SW 1271 (cell line): ENCODE measurements at places on chromosomes 6 and 20.

GRCh38 chr20:2558581-2559278, 22.4 kb downstream of the TMC2 start:
- DNase-seq: no peak

DNA sequence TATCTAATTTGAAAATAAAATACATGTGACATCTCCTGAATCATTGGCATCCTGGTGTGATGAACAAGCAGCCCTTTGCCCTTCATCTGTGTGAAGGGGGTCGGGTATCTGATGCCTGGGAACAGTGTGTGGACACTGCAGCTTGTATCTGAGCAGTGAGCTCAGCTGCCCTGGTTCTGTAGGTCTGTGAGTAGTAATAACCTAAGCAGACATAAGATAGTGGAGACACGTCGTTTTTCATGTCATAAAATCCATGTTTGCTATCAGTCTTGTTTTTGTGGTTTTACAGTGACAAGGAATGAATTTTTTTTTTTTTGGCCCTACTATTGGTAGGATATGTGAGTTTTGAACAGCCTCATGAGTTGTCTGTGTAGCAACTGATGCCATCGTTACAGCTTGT, 133.0 kb downstream of the JARID2 start:
- DNase-seq: no peak

- DNase-seq: no peak
Measured at GRCh38 chr6:39451831-39452230, 129.3 kb upstream of the KCNK16 start.

GRCh38 chr6:87436435-87436834, 28.7 kb downstream of the CFAP206 start:
- peak; percentile 6 for DNase-seq

DNA sequence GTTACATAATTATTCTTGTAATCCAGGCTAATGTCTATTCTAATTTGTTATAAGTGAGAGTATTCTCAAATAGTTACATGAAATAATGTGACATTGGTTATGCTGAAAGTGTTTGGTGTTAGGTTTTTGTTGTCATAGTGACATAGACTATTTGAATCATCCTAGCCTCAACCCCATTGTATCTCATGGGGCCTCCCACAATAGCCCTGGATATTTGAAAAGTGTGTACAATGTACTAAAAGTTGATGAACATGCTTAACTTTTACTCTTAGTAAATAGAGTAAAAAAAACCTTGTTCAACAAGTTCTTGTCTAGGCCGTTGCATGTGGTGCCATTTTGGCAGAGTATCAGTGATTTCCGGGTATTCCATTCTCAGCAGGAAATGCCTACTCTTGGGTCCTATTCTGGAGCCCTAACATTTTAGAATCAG, 83.0 kb downstream of the RTN4IP1 start:
- no peak for DNase-seq

GRCh38 chr6:10413850-10414738, 780 bp downstream of the TFAP2A start:
- peak; percentile 22 for DNase-seq

DNA sequence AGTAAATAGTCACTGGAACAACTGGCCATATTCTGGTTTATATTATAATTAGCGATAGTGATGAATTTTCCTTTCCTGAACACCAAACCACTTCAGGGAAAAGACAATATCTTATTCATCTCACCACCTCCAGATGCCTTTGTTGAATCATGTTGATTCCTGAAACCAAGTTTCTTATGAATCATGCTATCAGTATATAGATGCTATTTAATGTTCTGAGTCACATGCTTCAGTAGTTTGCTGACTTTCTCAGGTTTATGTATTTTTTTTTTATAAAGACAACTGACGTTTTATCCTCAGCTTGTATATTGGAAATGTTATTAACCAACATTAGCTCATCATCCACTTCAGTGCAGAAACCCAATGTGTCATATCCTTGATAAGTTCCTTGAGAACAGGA, 710.2 kb upstream of the POU3F2 start:
- no peak for DNase-seq

DNA sequence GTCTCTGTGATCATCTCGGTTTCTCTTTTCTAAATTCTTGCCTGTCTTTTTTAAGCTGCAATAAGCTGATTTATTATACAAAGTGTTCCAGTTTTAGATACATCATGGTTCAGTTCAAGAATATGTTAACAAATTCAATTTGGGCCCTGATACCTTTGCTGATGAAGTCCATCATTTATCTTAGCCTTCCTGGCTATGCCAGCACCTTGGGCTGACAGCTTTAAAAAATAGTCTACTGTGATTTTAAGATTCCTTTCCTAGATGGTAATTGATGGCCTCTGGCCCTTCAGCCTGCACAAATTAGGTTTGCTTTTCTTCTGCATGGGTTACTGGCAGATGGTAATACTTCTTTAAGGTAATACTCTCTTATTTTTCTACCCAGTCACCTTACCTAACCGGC, 7.1 kb upstream of the TMEM217 start:
- no peak for DNase-seq

DNA sequence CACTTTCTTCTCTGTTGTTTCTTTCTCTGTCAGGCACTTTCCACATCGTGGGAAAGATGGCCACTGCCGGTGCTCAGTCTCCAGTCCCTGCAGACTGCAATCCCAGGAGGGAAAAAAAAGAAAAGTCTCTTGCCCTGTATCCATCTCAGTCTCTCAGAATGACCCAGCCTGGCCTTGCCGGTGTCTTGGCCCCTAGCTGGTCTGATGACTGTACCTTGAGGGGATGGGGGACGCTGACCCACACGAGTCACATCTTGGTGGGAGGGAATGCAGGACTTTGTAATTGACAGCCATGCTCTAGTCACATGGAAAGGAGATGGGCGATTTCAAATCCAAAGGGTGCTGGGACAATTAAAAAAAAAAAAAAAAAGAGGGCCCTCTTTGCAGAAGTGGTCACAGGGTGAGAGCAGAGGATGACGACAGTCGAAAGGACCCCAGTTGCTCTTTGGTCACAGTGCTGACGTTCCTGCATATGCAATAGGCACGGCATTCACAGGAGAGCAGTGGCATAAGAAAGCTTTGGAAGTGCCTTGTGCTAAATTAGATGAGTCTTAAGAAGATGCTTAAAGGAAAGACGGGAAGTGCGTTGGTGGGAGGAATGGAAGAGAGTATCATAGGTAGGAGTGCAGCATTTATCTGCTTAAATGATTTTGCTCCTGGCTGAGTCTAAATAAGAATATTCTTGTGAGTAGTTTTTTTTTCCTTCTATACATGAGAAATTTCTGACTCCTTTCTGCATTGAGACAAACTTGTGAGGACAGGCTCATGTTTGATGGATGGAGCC, 63.9 kb upstream of the AKAP12 start:
- DNase-seq: no peak

GRCh38 chr20:49983123-49983847, 505 bp downstream of the SNAI1 start:
- no peak for DNase-seq

DNA sequence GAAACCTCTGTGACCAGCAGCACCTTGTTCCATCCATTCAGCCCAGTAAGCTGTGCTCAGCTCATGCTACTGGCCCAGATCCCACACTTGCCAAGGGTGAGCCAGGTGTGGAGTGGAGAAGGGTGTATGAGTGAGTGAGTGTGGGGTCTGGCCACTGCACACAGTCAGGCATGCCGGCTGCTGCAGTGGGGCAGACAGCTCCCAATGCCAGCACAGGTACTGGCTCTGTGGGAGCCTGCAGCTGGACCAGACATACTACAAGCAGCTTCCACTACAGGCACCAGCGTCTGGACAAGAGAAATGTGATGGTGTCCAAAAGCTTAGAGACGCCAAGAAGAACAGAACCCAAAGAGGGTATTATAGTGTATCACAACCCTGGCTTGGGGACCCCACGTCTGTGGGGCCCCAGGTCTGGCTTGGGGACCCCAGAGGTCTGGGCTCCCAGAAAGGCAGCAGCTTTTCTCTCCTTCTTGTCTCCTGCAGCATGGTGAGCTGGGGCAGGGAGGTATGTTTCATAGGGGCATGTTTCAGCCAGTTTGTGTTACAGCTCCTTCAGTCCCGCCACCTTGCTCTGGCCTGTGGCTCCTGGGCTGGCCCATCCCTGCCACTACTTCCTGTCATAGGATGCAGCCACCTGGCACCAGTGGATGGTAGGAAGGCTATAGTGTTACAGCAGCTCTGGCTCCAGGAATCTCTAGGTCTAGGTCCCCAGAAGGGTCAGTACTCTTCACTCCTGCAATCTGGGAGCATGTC, 152.4 kb upstream of the HSF2 start:
- DNase-seq: no peak

GRCh38 chr6:45420083-45420908, 42.6 kb upstream of the SUPT3H start:
- no peak for DNase-seq

DNA sequence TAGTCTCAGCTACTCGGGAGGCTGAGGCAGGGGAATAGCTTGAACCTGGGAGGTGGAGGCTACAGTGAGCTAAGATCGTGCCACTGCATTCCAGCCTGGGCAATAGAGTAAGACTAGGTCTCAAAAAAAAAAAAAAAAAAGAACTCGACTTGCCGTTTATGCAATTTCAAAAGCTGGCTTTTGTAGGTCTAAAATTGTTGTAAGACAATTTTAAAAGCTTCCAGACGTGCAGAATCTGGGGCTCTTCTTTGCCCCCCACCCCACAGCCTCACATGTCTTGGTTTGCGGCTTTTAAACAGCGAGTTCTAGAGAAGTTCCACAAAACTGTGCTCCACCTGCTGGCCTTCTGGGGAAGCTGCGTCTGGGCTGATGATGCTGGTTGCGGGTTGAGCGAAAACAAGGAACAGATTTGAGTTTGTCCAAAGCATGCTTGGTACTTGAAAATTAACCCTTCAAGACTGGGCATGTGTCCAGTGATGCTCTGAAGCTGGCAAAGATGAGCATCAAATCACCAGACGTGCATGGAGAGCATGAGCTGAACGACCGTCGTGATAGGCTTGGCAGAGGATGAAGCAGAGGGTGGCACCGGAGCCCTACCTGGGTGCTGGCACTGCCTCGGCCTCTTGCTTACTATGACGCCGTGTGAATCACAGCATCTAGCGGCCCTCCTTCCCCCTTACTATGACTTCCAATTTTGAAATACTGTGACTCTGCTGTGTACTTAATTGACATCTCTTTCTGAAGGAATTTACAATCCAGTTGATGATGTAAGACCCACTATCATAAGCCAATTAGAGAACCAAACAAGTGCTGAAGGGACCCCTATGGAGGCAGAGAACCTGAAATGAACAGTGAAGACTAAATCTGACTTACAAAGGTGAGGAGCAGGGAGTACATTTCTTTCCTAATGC, 171.4 kb downstream of the GMPR start:
- no peak for DNase-seq

DNA sequence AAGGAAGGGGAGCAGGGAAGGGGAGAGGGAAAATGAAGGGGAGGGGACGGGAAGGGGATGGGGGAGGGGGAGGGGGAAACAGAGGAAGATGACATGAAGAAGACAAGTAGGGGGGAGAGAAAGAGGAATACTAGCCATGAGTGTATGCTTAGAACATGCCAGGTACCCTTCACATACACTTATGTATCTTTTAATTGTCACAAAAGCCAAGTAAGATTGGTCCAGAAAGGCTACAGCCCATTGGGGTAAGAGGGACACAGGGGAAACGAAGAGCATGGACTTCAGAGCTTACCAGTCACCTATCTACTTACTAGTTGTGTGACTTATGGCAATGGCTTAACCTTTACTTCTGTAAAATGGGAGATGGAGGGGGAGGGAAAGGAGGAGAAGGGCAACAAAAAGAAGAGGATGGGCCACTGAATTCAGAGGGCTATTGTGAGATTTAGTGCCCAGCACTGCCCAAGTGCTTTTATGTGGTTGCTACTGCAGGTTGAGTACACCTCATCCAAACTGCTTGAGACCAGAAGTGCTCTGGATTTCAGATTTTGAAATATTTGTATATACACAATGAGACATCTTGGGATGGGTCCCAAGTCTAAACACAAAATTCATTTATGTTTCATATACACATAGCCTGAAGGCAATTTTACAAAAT, 90.3 kb downstream of the ARHGAP18 start:
- DNase-seq: no peak

DNA sequence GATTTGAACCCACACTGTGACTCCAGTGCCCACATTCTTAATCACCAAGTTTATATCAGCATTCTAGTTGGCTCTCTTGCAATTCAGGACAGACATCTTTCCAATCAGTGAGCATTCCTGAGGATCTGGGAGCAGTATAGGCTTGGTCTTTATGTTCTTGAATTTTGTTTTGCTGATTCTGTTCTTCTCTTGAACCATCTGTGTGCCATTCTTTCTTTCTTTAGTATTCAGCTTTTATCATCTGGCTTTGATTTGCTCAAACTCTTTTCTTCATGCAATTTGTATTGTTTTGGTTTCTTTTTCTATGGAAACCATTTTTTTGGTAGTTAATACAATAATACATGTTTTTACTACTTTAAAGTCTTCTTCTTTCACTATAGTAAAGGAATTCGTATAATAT, 162.4 kb downstream of the CD109 start:
- DNase-seq: no peak

DNA sequence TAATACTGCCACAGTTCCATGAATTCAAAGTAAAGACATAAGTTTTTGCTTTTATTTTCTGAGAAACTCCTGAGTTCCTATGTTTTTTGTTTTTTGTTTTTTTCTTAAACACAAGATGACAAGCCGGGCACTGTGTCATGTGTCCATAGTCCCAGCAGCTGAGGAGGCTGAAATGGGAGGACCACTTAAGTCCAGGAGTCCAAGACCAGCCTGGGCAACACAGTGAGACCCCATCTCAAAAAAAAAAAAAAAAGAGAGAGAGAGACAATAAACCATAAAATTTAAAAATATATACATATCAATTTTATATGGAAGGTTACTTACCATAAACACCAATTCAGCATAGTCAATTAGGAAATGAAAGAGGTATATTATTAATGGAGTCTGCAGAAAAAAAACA, 31.9 kb downstream of the PIGU start:
- DNase-seq: no peak

DNA sequence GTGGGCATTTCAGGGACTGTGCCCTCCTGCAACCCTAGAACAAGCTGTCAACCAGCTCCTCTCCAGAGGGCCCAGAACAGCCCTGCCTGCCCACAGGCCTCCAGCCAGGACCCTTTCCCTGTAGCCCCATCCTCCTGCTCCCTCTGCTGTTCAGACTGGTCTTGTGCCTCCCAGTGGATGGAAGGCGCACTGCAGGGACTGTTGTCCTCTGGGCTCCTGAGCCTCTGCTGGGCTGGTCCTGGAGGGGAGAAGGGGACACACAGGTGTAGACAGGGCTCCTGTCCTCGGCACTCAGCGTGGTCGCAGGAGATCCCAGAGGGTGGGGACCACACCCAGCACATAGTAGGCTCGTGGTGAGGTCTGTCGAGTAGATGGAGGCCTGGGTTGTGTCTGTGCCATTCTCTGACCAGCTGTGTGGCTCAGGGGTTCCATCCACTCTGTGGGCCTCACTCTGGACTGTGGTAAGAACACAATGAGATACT, 11.5 kb downstream of the ITPR3 start:
- DNase-seq: peak; percentile 18

GRCh38 chr6:166624275-166624674, 2.8 kb downstream of the RPS6KA2 start:
- DNase-seq: no peak
